ENCODE measurements at places on chromosomes 2 and 18.
A peak's percentile ranks its signal among the peaks of the same experiment; 100 is the strongest.

DNA sequence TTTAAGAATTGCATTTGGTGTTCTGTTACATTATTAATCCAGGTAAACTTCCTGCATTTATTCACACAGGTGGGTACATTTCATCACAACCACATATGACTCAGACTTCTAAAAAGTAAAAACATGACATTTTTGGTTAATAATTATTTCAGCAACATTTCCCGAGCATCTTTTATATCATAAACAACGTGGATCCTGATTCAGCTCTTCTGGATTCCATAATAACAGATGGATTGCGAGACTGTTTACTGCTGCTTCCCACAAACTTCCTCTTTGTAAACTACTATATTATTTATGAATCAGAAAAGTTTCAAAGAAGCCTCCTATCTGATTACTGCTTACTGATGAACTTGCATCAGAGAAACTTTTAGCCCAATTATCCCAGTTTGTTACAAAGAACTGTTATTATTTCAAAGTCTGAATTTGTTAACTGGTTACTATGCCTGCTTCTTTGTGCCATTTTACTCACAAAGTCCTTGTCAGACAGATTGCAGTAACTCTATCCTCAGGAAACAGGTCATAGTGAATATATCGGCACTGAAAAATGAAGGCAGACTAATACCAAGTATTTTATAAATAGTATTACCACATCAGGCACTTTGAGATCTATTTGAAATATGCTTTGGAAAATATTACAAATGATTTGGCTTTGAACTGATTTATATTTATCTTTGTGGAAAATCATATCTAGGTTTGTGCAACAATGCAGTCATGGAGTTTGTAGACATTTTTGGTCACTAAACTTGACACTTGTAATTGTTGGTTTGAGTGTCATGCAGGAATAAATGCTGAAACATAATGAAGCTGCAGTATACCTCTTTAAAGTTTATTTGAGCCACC, 511.6 kb downstream of the PLCL1 start:
- no peak for DNase-seq

DNA sequence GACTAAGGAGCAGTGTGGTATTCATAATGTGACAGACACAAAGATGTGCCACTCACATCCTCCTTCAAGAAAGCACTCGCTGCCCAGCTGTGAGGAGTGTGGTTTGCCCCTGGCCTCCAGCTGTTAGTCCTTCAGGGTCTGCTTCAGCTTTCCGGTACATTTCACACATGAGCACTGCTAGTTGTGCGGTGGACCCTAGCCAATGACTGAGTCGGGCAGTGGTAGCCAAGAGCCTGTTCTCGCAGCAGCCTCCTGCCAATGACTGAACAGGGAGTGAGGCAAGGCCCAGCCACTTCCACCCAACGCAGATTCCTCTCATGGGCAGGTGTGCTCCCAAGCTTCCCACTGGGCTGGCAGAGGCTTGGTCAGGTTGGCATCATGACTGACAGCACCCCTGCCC, 254.3 kb downstream of the RBM43 start:
- DNase-seq, result no peak

DNA sequence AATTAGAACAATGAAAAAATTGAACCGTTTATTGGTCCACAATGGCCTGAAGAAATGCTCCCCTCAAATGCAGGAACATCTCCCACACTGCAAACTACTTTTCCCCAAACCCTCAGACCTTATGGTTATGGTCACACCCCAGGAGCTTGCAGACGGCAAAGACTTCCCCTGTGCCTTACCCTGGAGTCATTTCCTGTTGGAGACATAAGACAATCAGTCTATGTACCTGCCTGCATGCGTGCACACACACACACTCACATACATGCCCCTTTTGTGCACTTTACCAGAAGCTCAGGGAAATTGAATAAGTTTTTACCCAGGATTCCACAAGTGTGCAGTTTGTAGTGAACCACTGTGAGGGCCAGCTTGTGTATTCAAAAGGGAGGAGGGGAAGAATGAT, 281.9 kb upstream of the CELF4 start:
- DNase-seq, result no peak

GRCh38 chr2:222399038-222399783, 25.1 kb upstream of the SGPP2 start:
- DNase-seq, result no peak

GRCh38 chr2:85506768-85507181, 32.2 kb upstream of the MAT2A start:
- DNase-seq, result no peak

DNA sequence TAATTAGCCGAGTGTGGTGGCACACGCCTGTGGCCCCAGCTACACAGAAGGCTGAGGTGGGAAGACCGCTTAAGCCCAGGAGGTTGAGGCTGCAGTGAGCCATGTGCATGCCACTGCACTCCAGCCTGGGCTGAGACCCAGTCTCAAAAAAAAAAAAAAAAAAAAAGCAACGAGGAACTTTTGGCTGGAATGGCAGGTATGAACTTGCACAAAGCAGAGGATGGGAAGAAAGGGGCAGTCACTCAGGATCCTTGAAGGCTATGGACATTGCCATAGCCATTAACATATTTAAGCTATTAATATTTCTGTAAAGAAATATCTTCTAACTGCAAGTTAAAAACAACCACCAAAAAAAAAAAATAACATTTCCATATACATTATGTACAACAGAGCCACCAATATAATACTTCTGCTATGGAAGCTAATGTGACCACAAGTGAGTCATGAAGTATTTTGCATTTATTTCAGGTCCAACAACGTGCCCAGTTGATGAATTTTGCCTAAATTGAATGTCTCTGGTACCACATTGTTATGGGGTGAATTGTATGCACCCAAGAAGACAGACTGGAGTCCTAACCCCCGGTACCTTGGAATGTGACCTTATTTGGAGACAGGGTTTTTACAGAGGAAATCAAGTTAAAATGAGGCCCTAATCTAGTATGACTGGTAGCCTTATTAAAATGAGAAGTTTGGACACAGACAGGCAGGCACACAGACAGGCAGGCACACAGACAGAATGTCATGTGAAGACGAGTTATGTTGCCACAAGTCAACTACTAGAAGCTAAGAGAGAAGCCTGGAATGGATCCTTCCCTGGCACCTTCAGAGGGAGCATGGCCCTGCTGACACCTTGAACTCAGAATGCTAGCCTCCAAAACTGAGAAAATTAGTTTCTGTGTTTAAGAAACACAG, 102.8 kb downstream of the RBMS1 start:
- DNase-seq, result no peak

GRCh38 chr18:51110073-51110797, 80.2 kb downstream of the SMAD4 start:
- peak; percentile 94 for DNase-seq

DNA sequence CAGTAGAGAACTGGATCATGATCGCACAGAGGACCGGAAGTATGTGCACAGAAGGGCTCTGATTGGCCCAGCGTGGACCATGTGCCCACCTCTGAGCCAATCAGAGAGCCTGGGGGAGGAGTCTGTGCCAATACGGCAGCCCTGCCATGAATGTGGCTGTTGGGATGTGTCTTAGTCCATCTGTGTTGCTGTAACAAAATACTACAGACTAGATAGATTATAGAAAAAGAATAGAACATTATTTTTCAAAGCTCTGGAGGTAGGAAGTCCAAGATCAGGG, 132.0 kb downstream of the NDUFA10 start:
- no peak for DNase-seq

GRCh38 chr2:127901339-127902056, 15.7 kb upstream of the AMMECR1L start:
- DNase-seq, result peak; percentile 34

DNA sequence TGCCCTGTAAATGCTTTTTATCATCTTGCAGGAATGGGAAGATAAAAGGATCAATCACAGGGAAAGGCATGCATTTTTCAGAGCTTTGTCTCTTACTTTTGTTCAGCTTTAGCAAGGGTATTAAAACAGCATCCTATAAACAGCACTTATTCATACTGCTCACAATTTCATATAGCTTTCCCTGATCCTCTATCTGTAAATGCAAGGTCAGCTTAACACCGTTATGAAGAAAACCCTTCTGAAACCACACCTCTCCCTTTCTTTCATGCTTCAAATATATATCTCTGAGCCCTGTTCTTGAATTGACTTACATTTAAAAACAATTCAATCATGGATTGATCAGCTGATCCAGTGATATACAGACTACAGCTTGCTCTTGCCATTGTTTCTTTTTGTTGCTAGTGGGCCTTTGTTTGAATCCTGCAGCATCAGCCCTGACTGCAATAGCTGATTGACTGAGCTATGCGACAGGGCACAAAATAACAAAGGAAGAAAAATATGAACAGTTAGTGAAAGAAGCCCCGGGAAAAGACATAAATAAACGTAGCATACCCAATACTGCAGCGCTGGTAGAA, 795.5 kb upstream of the CDH2 start:
- no peak for DNase-seq

DNA sequence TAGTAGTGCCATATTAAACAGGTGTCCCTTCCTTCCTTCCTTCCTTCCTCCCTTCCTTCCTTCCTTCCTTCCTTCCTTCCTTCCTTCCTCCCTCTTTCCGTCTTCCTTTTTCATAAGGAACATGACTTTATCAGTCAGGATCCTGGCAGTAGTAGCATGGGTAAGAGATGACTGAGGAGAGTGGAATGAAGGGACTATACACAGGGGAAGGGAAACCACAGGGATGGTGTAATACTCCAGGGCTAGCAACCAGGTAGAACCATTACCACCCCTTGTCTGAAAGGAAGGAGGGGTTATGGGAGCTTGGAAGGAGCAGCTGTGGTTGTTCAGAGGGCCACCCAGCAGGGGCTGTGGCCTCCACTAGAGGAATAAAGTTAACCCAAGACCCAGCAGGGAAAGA, 23.2 kb upstream of the KDM3A start:
- DNase-seq, result no peak

DNA sequence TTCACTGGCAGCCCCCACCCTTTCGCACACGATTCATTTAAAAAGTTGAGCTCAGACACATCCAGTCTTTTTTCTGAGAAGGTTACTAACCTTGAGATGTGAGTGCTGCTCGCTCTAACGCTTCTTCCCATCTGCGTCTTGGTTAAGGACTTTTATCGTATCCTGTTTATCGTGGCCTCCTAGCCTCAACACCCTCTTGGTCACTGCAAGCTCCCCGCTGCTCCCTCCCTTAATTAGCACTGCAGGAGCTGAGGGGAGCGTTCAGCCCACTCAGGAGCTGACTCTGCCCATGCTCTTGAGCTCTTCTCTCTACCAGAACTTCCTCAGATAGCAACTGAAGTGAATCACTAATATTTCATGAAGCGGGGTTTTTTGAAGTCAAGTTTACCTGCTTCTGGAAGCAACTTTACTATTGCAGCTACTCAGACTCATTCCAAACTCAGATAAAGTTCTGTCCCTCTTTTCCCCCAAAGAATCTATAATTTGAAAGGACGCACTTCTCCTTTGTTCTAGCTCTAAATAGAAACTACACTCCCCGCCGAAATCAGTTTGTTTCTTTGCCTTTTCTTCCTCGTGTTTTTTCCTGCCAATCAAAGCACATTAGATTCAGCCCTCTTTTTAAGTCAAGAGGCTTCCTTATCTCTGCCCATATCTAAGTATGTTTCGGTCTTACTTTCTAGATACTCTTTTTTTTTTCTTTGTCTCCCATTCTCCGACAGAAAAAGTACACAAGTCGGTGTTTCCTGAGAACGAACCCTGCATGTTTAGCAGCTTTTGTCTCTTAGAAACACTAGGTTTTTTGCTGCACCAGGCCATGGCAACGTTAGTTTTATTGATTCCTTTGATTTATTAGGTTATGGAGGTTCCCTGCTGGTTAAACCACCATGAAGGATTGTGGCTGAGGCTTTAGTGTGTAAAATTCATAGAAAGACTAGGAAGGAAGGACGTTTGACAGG, 9.3 kb upstream of the CD226 start:
- DNase-seq, result no peak

Measured in AG20443 (cell line).